ENCODE measurements at places on chromosomes 11 and 22.

DNA sequence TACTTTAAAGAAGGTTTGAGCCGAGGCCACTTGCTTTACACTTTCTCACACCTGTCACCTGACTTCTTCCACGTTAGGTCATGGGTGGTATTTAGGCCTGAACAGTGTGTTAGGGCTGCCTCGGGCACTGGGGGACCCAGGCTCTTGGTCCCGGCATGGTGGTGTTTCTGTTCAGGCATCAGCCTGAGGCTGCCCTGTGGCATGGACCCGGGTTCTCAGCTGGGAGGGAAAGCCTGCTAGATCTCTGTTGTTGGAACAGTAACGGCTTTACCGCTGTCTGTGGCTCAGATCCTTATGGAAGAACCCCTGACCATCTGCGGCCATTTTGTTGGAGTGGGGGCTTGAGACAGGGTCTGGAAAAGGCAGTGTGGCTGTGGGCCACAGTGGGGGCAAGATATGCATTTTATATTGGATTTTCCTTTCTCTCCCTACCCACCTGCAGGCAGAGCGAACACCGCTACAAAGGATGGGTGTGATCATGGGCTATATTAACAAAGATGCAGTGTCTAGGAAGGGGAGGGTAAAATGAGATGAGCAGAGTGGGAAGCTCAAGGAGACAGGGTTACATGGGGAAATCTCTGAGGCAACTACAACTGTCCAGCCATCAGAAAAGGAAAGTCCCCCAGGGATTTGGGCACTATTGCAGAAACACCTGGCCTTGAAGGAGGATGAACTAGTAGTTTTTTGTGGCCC is 1.6 kb upstream of the KCNJ11 start:
- DNase-seq: no peak

GRCh38 chr11:125649465-125650166 is 24.7 kb downstream of the CHEK1 start:
- no peak for DNase-seq

DNA sequence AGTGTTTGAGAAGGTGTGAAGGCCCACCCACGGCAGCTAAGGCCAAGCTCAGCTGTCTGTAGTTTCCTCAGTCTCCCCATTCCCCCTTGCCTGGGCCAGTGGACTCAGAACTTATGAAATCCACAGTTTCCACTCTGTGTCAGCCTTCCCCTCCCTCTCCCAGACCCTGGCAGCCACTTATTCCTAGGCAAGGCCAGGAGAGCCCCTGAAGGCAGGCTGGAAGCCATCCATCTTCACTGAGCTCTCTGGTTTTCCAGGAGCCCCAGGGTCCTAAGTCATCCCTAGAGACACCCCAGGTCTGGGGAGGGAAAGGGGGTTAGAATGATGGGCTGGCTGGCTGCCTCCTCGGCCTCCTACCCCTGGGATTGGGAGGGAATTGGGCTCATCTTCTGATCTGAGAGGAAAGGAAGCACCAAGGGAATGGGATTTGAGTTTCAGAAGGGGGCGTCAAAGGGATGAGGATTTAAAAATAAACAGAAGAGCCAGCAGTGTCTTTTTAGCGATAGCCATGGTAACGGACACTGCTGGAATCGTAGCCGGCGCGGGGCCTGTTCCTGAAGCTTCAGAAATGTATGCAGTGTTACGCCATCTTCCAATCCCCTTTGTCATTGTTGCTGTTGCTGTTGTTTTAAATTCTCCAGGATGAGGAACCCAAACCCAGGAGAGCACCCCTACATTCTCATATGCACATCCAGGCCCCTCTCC is 561.1 kb upstream of the CADM1 start:
- DNase-seq: no peak

DNA sequence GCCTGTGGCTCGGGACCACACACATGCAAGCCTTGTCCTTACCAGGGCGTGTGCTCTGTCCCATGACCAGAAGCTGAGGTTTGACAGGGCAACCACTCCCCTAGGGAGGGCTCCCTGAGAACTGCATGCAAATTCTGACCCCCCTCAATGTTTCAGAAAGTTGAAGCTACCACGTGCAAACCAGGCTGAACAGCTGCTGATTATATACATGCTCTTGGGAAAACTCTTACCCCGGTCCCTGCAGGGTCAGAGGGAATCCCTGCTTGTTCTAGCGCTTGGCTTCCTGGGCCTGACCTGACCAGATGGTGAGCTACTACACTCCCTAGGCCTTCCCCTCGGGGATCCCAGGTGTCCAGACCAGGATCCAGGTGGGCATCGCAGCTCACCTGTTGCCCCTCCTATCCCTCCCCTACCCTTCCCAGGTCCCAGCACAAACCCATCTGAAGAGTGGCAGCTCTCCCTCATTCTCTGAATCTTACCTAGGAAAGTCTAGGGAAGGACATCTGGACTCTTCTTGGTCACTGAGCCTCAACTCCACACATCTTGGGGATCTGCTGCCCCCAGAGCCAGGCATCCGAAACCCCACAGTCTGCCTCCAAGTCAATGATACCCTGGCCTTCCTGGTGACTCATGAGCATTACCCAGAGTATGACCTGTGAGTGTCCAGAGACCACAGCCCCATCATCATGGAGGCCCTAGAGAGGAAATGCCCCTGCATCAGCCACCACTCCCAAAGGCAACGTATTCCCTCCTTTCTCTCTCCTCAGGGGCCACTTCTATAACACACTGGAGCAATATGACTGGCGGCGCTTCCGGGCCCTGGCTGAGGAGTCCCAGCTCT is 61.5 kb downstream of the BTG4 start:
- no peak for DNase-seq

- DNase-seq: no peak
Measured at GRCh38 chr11:57742087-57742452, 779 bp downstream of the SELENOH start.

- DNase-seq: no peak
Measured at GRCh38 chr11:18105086-18105801, 638 bp downstream of the SAAL1 start.

DNA sequence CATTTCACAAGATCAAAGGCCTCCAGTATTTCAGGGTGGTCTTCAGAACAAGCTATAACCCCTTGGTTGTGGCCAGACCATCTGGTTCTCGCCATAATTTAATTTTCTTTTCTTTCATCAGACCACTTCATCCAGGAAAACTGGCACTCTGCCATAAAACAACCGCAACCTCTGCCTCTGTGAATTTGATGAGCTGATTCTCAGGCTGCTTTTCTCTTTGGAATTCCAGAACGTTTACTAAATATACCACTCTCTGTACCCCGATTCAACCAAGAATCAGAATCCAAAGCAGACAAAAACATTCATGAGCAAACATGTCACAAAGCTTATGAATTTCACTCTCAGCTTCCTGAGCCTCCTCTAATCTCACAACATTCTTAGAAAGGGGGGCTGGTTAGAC is 331.8 kb upstream of the SYN3 start:
- DNase-seq: no peak

GRCh38 chr11:126978165-126978564 is 22.4 kb downstream of the KIRREL3 start:
- DNase-seq: no peak

DNA sequence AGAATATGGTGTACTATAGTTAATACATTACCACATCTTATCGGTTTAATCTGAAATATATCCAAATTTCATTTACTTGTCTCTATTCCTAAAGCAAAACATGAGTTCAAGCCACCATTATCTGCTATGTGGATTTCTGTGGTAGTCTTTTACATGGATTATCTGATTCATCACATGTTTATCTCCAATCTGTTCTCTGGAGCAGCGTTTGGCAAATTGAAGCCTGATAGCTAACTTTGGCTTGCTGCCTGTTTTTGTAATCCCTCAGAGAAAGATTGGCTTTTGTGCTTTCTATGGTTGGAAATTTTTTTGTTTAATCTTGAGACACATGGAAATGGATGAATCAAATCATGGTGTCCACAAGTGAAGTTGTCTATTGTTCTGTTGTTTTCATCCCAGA is 274.3 kb downstream of the JRKL start:
- no peak for DNase-seq

Data from activated gamma-delta T cell treated with anti-CD3 and anti-CD28 coated beads, Interleukin-2, amount 50 U/mL, for 16 hours (primary cell).